ENCODE measurements at places on chromosomes 1 and 21.

- no peak for DNase-seq
Measured at GRCh38 chr1:208852911-208853310, 608.7 kb upstream of the PLXNA2 start.

- DNase-seq = no peak
Measured at GRCh38 chr1:19495799-19496526, 10.6 kb upstream of the CAPZB start.

- no peak for DNase-seq
Measured at GRCh38 chr1:93579891-93580290, 101.7 kb downstream of the BCAR3 start.

- DNase-seq = no peak
Measured at GRCh38 chr1:91578320-91579109, 77.9 kb downstream of the CDC7 start.

DNA sequence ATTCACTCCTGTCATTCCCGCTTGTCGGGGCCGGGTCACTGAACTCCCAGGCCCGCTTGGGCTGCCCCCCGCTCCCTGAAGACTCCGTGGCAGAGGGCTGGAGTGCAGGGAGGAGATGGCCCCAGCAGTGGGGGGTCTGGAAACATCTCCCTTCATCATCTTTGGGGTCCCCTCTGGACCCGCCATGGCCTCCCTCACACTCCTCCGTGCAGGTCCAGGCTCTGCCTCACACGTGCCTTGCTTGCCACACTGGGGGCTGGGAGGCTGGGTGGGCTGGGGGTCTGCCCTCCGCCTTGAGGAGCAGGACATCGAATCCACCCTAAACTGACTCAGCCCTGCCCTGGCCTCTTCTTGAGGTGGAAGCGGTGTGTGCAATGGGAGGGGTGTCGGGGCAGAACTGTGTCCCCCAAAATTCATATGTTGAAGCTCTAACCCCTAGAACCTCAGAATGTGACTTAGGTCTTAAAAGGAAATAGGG, 35.2 kb downstream of the POFUT2 start:
- no peak for DNase-seq

- no peak for DNase-seq
Measured at GRCh38 chr1:25645637-25646400, 29.2 kb downstream of the MAN1C1 start.

DNA sequence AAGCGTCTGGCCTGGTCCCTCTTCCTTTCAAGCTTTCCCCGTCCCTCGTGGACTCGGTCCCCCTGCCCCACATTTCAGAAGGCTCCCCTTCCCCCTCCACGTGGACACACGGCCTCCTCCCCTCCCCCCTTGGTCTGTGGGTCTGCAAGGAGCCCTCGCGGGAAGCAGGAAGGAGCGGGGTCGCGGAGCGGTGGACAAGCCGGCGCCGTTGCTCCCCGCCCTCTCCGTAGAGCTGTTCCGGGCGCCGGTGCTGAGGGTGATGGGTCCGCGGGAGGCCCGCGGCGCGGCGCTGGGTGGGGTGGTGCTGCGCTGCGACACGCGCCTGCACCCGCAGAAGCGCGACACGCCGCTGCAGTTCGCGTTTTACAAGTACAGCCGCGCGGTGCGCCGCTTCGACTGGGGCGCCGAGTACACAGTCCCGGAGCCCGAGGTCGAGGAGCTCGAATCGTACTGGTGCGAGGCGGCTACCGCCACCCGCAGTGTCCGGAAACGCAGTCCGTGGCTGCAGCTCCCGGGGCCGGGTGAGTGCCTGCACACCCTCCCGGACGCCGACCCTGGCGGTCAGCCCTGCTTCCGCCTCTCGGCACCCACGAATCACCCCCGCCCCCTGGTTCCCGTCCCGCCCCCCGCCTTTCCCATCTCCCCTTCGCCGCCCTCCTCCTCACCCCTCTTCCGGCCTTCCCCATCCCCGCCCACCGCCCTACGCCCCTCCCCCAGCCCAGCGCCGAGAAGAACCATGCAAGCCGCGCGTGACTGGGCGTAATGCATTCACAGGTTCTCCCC, 5.3 kb downstream of the FCRLB start:
- peak; percentile 80 for DNase-seq

GRCh38 chr1:29312469-29313461, 76.4 kb downstream of the PTPRU start:
- DNase-seq = no peak

- peak; percentile 29 for DNase-seq
Measured at GRCh38 chr1:177780096-177780700, 189.7 kb downstream of the SEC16B start.

DNA sequence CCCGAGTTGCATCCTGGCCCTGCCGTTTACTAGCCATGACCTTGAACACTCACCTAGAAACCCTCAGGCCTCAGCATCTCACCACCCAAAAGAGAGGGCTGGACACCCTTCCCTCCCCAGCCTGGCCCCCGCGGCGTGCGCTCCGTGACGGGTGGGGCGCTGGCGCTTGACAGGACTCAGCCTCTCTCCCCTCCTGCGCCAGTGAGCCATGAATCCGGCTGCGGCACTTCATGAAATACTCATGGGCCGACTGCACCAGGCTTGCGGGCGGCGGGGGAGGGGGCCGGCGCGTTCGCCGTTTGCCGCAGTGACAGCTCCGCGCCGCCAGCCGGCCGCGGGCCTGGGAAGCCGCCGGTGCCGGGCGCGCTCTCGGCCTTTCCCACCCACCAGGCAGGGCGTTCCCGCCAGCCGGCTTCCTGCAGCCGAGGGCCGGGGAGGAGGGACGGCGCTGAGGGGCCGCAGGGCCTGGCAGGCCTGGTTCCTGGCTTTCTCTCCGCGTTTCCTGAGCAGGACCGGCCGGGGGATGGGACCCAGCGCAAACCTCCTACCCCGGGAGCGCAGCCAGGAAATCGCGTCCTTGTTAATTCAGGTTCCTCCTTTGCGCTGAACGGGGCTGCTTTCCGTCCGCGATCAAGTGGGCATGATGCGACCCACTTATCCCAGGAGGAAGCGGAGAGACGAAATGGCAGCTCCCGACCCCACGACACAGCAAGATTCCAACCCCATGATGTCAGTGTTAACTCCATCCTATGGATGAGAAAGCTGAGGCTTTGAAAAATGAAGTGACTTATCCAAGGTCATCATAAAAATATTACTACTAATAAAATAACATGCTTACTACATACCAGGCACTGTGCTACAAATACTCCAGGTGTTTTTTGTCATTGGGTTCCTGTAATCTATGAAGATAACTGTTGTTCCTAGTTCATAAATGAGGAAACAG, 9.1 kb upstream of the LUZP1 start:
- DNase-seq = peak; percentile 57

DNA sequence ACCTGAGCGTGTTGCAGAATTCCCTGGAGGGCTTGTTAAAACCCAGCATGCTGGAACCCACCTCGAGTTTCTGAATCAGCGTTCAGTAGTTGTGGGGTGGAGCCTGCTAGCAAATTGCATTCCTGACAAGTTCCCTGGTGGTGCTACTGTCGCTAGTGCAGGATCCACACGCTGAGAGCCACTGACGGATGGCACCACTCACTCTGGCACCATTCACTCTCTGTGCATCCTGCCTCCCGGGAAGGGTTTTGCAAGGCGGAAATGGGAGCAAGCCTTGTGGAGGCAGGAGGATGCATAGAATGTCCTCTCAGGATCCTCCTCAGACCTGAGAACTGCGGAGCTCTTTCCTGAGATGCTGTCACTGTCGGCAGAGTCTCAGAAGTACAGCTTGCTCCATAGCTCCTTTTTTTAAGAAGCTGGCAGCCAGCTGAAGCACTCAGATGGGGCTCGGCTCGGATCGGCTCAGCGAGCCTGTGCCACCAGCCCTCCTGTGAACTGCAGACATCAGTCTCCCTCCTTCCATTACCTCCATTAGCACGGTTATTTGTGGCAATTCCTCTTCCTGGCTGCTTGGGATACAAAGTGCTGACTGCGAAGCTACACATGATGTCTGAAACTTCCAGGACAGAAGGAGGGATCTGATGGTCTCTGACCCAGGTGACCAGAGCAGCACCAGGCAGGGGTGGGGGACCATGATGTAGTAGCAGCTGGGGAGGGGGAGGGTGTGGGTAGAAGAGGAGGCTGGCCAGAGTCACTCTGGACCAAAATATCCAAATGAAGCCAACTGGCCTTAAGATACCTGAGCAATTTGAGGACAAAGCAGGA, 89.6 kb downstream of the C1orf94 start:
- peak; percentile 0 for DNase-seq

- no peak for DNase-seq
Measured at GRCh38 chr1:92317836-92318493, 19.1 kb downstream of the RPAP2 start.

GRCh38 chr1:6243993-6244392, at the start of gene HES3:
Gene HES3, plus strand, starts transcription at chr1:6244179. Its CDS starts 187 bp downstream, at chr1:6244366.
- no peak for DNase-seq

DNA sequence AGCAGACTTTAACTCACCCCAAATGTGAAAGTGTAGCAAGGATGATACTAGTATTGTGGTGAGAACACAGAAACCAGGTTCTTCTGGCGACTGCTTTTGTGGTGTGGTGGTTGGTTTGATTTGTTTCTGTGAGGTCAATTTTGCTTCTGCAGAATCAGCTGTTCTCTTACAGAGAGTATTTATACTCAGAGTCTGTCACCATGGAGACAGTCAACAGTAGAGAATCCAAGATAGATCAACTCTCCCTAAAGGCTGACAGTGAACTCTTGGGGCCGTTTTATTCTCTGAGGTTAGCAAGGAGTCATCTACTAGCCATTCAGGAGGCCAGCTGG, at the start of gene CFAP107:
Gene CFAP107 (plus strand): TSS at position 209 of the 332 bp plus-strand sequence. CDS start 231 bp downstream, outside the sequence.
- no peak for DNase-seq

DNA sequence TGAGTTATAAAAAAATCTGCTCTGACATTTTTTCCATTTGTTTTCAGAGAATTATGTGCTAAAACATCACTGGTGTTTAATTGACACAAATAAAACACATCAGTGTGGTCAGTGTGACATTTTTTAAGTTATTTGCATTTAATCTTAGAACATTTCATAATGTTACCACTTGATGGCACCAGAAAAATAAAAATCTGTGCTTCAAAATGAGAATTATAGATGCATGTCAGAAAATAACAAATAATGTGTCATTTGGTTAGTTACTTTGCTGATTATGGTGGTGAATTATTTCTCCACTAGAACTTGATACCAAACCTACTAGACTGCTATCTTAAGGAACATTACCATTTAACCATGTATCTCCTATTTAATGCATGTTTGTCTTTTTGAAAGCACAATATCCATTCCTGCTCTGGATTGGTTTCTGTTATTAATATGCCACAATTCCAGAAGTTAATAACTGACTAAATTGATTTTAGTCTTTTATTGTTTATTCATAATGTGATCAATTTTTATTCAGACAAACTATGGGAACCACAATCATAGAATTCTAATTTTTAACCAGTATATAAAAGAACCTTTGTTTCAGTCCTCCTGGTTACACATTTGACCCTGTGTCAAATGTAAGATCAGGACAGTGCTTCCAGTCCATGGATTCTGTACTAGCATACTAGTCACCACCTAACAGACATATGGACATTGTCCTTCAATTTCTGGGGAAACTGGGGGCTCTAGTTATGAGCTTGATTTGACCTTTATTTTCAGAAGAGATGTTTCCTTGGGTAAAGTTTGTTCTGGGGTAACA, 81.0 kb downstream of the RPS6KC1 start:
- peak; percentile 19 for DNase-seq

DNA sequence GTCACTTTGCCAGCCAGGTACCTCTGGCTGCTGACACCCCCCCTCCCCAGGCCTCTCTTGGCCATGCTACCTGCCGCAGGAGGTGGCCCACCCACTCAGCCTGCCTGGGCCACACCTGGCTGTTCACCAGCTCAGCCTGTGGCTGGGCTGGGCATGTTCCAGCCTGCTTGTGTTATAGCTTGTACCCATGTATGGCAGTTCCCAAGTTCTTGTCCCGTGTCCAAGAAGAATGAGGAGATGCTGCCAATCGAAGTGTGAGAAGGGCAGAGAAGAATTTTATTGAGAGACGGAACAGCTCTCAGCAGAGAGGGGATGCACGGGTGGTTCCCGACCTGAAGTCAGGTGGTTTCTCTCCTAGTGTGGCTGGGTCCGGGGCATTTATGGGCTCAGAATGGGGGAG, 3.9 kb upstream of the MMEL1 start:
- no peak for DNase-seq

GRCh38 chr1:63129855-63130254, 192.5 kb upstream of the FOXD3 start:
- DNase-seq = no peak

DNA sequence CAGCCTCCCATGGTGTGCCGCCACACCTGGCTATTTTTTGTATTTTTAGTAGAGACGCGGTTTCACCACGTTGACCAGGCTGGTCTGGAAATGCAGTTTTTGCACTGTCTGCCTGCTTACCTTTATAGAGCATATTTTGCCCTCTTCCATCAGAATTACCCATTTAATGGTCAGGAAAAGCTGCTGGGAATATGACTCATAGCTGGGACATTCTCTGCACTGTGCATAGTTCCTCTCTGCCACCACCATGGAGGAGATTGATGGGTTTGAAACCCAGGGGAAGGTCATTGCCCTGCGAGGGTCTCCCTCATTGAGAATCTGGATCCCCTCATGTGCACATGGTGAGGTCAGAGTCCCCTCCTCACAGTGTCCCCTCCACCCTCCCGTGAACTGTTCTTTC, 32.1 kb downstream of the MX1 start:
- no peak for DNase-seq

DNA sequence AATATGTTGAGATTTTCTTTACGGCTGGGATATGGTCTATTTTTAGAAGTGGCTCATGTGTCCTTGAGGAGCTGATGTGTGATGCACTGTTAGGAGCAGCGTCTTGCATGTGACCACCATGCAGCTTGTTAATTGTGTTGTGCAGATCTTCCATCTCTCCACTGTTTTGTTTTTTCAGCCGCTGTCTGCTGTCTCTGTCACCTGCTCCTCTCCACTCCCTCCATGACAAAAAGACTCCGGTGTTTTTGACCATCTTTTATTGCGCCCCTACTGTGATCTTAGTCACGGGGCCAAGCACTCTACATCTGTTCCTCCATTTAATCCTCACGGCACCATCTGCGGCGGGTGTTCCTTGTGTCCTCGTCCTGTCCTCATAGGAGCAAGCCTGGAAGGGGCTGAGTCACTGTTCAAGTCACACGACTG, 51.8 kb downstream of the ADARB1 start:
- peak; percentile 90 for DNase-seq

DNA sequence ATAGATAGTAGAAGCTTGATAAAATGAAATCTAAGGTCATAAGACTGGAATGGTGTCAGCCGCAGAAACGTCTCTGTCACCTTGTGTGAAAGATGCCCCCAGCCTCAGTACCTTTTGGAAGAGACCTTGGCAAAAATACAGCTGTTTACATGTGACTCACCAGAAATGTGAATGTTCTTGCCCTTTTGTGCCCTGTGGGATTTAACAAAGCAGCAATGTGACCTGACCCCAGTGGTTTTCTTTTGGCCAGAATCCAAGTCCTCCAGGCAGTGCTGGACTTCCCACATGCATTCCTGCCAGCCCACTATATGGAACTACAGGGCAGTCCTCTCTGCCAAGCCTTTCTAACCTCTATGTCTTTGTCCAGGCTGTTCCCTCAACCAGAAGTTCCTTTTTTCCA, 27.2 kb upstream of the LRRC8C start:
- no peak for DNase-seq

GRCh38 chr1:167455786-167456446, 62.4 kb downstream of the CD247 start:
- DNase-seq = peak; percentile 54
